ENCODE measurements at places on chromosomes 2 and 18.

GRCh38 chr2:52895726-52896340 is 871.8 kb upstream of the CHAC2 start:
- no peak for DNase-seq

- DNase-seq, result no peak
Measured at GRCh38 chr2:218981881-218982585, 3.0 kb downstream of the FEV start.

GRCh38 chr2:19104503-19104902 is 253.9 kb downstream of the OSR1 start:
- DNase-seq, result no peak

DNA sequence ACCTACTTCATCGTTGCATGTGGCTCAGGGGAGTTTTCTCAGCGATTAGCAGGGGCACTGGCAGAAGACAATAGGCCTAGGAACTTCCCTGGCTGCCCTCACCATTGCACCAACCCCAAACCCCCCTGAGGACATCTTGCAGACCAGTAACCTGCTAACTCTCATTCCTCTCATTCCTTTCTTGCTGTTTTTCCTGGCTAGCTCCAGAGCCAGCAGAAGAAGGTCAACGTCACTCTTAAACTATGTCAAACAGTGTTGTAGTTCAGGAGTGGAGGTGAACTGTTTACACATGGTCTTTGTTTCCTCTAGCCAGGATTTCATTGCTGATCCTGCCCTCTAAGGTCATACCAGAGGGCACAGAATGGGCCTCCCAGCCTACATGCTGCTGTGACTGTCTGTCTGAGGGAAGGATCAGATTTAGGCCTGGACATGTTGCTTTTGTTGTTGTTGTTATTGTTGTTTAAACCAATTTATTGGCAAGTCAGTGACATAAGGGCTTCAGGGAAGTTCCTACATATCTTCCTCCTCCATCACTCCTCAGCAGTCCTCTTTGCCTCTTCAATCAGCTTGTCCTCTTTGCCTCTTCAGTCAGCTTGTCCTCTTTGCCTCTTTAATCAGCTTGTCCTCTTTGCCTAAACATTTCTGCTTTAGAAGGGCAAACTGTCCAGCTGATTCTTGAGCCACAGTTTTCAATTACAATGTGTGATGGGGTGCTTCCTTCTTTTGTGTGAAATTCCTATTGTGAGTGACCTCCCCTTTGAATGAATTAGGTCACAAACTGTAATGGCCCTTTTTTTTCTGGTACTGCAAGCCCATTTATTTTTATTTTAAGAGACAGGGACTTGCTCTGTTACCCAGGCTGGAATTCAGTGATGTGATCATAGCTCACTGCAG is 471.9 kb upstream of the TNP1 start:
- peak; percentile 79 for DNase-seq

DNA sequence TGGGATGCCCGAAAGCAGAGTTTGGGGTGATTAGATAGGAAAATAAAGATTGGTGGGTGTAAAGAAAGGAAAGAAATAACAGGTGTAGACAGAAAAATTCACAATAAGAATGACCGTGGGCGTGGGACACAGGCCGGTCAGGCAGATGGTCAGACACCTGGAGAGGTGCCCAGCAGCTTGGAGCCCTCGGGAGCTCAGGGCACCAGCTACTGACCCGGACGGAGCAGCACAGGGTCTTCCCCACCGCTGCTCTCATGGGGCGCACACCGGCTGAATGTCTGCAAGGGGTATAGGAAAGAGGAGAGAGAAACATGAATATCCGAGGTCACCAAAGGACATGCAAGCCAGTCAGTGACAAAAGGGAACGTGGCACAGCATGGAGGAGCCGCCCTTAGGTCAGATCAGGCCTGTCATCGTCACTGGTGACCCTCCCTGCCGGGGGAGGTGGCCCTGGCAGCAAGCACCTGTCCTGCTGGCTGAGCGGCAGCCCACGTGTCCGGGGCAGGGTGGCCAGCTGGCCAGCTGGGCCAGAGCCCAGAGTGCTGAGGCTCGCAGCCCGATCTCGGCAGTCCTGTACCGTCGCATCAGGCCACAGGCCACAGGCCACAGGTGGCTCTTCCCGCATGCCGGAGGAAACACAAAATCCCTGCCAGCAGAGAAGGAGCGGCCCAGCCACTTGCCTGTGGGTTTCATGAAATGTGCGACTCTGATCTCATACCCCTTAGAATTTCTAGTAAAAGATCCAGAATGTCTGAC is 112.0 kb upstream of the NDUFV2 start:
- no peak for DNase-seq

GRCh38 chr2:15251753-15252152 is 309.4 kb downstream of the NBAS start:
- no peak for DNase-seq

DNA sequence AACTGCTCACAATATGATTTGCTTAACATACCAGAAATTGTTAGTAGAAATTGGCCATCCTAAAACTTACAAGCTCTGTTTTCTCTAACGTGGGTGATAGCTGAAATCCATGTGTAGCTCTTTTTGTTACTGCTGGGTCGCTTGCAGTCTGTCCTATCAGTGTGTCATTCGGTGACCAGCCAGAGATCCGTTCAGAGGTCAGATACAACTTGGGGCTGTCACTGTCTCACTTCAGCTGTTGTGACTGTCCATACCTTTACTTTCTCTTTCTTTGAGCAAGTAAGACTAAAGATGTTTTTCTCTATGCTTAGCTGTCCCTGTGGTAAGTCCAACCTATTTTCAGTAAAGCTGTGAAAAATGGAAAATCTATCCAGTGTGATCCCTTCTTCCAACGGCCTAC is 282.9 kb upstream of the KCNH7 start:
- DNase-seq, result no peak

- no peak for DNase-seq
Measured at GRCh38 chr2:234478121-234478858, 18.6 kb downstream of the ARL4C start.

DNA sequence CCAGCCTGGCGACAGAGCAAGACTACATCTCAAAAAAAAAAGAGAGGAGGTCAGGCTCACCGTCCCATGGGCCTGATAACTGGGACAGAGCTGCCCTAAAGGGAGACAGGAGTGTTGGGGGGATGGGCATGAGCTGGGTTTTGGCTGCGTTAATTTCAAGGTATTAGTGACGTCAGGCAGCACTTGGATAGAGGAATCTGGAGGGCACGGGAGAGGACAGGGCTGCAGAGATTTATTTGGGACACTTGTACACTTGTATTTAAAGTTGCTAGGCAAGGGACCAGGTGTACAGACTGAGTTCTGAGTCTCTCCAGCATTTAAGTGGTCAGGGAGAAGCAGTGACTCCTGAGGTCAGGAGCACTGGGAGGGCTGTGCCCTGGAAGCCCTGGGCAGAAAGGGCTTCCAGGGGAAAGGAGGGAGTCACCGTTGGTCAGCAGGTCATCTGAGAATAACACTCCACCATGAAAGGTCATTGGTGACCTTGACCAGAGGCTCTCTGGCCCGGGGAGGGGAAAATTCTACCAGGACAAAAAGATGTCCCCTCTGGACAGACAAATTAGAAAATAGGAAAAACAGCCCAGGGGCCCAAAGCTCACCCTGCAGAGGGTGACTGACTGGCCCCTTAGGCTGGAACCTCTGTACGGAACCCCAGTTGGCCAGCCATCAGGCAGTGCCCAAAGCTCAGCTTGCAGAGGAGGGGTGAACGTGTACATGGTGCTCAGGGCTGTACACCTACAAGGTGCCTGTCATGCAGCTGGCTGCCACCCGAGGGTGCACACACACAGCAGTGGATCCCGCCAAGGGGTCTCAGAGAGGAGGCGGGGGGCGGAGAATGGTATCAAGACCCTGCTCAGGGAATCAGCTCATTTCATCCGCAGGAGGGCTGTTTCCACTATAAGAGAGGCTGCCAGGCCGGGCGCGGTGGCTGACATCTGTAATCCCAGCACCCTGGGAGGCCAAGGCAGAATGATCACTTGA is 23.0 kb upstream of the CNNM3 start:
- no peak for DNase-seq

All from HT1080 (cell line).